ENCODE measurements at places on chromosomes 2 and 18.

- DNase-seq, result peak; percentile 54
Measured at GRCh38 chr2:240513549-240514287, 44.1 kb downstream of the ANKMY1 start.

DNA sequence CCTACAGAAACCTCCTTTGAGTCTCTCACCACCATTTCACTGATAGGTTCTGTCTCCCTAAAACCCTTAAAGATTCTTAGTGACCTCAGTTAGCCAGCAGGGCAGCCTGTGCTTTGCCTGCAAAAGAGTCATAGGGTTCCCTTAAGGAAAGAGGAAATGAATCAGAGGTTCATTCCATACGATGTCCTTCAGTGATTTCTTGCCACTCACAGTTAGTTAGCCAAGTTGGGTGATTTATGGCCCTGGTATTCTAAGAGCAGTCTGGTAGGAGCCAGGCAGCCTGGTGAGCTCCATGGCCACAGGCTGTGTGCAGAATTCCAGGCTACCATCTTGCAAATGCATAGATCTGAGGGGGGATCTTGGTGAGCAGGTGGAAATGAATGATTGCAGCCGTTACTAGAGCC, 18.7 kb upstream of the CCBE1 start:
- peak; percentile 15 for DNase-seq

DNA sequence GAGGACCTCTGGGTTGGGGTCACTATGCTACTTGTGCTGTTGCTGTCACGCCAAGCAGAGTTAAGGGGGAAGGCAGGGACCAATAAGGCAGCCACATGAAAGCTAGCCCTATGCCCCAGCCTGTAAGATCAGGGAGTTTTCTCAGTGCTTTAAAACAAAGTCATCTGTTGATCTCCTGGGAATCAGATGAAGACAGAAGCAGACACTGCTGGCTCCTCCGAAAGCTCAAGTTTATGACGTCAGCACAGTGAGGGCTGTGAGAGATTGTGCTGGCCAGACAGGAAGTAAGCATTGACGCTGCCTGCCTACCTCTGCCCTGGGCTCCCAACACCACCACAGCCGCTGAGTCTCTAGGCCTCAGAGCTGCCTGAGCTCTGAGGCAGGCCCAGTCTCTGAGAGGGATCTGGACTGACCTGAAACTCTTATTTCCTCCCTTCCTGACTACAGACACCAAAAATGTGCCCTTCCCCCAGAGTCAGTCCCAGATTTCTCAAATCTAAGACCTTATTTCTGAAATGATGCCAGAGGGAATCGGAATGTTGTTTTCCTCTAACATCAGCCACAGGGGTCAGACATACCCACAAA, 118.1 kb upstream of the EPAS1 start:
- peak; percentile 20 for DNase-seq

- peak; percentile 25 for DNase-seq
Measured at GRCh38 chr2:32715391-32715841, 87.6 kb downstream of the TTC27 start.

- no peak for DNase-seq
Measured at GRCh38 chr2:216562696-216563435, 64.2 kb downstream of the RPL37A start.

- no peak for DNase-seq
Measured at GRCh38 chr2:191249156-191249813, 4.1 kb downstream of the MYO1B start.

DNA sequence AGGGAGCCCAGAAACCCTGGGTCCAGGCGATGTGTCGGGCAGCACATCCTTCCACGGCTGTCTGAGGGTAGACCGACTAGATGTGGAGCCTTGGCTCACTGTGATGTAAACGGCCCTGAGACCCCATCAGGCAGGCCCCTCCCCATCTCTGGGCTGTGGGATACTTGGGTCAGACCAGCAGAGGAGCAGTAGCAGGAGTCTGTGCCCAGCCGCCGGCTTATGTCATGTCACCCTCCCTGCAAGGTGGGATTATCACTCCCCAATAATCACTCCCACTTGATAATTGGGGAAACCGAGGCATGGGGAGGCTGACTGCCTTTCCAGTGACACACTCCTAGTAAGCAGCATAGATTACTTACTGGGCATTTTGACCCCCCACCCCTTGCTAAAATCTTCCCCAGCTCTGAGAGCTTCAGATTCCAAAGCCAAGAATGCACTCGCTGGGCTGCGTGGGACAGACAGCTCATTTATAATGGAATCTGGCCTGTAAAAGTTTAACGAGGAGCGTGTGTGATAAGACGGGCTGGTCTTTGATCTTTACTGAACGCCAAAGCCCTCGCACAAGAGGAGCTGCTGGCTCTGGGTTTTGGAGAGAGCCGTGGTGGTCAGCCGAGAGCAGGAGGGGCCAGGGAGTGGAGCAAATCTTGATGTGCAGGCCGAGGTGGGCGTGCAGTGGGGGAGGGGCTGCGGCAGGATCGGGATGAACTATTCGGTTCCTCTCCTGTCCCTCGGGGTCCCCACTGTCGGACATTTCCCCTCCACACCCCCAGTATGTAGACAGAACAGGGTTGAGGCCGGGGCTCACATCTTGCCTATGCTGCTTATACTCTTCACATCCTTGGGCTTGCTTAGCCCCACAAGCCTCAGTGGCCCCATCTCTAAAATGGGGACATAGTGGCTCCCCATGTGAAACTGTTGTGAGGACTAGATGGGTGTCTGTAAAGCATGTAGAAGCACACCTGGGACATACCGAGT, 200.0 kb downstream of the GLI2 start:
- DNase-seq, result peak; percentile 84

DNA sequence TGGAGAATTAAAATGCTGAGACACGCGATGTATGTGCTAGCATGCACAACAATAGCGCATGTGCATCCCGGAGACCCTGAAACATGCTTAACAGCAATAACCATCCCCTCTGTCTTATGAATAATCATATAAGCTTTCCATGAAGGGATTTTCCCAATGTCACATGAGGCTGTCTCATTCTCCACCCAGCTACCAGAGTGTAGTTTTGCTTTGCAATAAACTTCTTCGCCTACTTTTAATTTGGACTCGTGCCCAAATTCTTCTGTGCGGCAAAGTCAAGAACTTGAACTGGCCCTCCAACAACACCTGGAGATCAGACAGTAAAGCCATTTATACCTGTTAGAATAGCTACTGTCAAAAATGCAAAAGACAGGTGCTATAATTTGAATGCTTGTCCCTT, 15.5 kb downstream of the LYG1 start:
- DNase-seq, result no peak

GRCh38 chr2:119699016-119699606, 20.1 kb downstream of the TMEM177 start:
- peak; percentile 77 for DNase-seq

- no peak for DNase-seq
Measured at GRCh38 chr2:42895791-42896135, 103.4 kb upstream of the HAAO start.

- no peak for DNase-seq
Measured at GRCh38 chr2:167933097-167933814, 314.1 kb downstream of the STK39 start.

GRCh38 chr18:13525381-13526029, 200.9 kb downstream of the FAM210A start:
- DNase-seq, result no peak

- DNase-seq, result no peak
Measured at GRCh38 chr2:231394211-231395141, 1.0 kb upstream of the B3GNT7 start.

Measured in COLO829 (cell line).